ENCODE measurements at places on chromosomes 7 and 10. TPM values are rescaled to one million over a fixed set of nuclear protein-coding genes. Genes with fewer than 3 reads are reported as not detected.

- no peak for DNase-seq
Measured at GRCh38 chr7:31885171-31885570, 185.0 kb downstream of the PDE1C start.

- no peak for DNase-seq
Measured at GRCh38 chr10:121129266-121129665, 278.1 kb downstream of the WDR11 start.

DNA sequence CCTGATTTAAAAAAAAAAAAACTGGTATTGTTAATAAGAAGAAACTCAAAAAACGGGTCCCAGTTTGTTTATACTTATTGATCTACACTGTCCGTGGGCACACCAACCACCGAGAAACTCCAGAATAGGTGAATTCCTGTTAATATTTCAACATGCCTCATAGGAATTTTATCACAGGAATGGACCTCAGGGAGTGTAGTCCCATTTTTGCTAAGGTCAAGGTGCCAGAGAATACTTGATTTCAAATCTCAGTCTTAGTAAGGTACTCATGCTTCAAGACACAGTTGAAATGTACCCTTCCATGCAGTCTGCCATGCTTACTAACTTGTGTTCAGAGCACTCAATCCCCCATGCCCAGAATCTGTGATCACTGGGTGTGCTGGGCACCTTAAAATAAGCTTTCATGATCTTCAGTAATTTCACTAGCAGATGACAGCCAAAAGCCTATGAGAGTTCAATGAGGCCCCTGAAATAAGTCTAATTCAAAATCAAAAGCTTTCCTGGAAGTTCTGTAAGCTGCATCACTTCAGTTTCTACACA is 385.7 kb downstream of the TNS3 start:
- DNase-seq, result no peak

GRCh38 chr7:114196517-114196916 is 218.1 kb upstream of the FOXP2 start:
- no peak for DNase-seq

GRCh38 chr7:43785420-43785819 is 26.9 kb downstream of the BLVRA start:
- peak; percentile 96 for DNase-seq

Gene CALCR
- total RNA-seq, result not detected

Gene CEP55
- total RNA-seq, result 32.4 TPM

Gene AMPH
- total RNA-seq, result 1.9 TPM

All from GM23248 (cell line).